ENCODE measurements at places on chromosomes 1 and 21.
A peak's percentile ranks its signal among the peaks of the same experiment; 100 is the strongest.

DNA sequence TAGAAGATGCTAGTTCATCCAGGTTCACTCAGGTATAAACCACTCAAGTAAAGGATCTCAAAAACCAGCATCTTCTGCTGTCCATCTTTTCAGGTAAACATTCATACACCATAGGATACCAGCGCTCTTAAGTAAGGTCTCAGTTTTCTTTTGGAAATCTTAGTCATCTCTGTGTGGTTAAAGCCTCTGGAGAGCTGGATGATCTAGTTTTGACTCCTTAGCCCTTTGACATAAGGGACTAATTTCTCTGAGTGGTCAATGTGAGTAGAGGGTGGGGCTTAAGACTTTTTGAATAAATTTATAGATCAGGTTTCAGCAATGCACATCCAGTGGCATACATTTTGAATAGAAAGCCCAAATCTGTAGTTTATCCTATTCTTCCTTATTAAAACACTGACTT lies 92.3 kb downstream of the CTH start:
- no peak for DNase-seq

GRCh38 chr1:4267381-4268261 lies 367.5 kb upstream of the C1orf174 start:
- DNase-seq, result no peak

DNA sequence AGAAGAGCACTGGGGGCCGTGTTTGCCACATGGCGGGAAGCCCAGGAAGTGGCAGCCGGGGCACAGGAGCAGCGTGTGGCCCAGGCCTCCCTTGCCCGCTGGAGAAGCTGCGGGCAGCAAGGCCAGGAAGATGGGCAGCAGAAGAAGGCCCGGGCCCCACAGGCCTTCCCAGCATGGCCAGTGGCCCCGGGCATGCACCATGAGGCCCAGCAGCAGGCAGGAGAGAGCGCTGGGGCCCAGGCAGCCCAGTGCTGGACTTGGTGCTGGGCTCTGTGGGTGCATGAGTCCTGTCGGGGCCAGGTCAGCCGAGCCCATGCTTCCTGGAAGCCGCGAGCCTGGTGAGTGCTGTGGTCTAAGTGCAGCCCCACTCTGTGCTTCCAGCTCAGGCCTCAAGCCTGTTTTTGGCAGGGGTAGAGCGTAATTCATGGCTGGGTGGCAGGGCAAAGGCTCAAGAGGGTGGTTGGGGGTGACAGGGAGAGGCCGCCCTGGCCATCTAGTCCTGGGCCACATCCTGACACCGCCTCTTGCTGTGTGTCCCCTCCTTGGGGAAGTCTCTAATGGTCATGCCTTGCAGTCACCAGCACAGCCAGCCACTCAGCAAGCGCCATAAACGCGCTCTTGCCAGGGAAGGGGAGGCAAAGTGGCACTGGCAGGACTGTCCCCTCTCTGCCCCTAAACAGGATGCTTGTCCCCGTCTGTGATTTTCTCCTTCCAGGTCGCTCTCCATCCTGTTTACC lies 21.3 kb downstream of the MTHFR start:
- DNase-seq, result no peak

GRCh38 chr1:175508320-175509110 lies 234.9 kb downstream of the TNR start:
- DNase-seq, result no peak

- DNase-seq, result no peak
Observed at GRCh38 chr1:183769956-183770815, 34.7 kb upstream of the RGL1 start.

- no peak for DNase-seq
Observed at GRCh38 chr1:115166531-115167091, 77.3 kb upstream of the TSPAN2 start.

DNA sequence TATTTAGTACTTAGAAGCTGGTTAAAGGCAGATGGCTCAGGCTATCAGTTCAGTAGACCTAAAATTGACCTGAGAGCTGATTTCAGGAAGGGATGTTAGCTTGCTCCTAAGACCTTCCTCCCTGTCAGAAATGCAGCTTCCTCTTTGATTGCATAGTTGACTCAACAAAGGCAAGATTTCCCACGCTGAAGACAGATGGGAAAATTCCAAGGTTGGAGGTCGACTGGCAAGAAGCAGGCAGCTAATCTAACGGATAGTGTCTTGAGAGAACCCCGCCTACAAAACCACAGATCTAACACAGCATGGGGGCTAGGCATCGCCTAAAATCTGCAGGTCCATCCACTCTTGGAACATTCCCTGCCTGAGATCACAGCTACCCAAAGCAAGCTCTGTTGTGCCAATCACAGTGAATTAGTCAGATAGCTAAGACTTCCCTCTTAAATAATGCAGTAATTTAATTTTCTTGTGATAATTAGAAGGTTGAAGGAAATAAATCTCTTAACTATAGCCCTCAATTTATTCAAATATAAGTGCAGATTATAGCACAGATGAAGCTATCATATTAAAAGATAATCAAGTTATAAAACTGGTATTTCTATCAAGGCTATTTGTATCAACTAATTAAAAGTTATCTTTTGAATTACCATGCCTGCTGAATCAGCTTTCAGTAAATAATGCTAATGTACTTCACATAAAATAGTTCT lies 357.8 kb upstream of the SGIP1 start:
- DNase-seq, result no peak

DNA sequence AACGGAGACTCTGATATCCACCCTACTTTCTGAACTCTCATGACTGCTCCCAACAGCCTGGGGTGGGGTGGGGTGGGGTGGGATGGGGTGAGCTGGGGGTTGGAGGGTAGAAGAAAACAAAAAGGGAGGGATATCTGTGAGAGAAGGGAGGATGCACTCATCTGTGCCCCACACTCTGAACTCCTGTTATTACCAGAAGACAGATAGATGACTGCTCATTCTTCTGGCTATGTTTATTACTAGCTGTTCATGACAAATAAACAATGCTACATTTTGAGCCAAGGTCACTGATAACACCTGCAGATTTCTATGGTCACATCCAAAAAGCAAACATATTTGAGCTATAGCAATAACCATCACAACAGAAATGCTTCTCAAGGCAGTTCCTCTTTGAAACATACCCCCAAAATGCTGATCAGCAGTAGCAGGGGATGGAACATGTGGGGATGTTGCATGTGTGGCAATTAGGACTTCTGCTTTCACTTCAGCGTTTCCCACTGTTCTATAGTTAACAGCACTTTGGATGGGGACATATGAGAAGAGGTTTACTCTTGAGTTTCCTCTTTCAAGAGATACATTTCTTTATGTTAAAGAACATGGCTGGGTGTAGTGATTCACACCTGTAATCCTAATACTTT lies 43.3 kb downstream of the GPR3 start:
- no peak for DNase-seq

- DNase-seq, result no peak
Observed at GRCh38 chr21:34953950-34954349, 95.2 kb downstream of the RUNX1 start.

DNA sequence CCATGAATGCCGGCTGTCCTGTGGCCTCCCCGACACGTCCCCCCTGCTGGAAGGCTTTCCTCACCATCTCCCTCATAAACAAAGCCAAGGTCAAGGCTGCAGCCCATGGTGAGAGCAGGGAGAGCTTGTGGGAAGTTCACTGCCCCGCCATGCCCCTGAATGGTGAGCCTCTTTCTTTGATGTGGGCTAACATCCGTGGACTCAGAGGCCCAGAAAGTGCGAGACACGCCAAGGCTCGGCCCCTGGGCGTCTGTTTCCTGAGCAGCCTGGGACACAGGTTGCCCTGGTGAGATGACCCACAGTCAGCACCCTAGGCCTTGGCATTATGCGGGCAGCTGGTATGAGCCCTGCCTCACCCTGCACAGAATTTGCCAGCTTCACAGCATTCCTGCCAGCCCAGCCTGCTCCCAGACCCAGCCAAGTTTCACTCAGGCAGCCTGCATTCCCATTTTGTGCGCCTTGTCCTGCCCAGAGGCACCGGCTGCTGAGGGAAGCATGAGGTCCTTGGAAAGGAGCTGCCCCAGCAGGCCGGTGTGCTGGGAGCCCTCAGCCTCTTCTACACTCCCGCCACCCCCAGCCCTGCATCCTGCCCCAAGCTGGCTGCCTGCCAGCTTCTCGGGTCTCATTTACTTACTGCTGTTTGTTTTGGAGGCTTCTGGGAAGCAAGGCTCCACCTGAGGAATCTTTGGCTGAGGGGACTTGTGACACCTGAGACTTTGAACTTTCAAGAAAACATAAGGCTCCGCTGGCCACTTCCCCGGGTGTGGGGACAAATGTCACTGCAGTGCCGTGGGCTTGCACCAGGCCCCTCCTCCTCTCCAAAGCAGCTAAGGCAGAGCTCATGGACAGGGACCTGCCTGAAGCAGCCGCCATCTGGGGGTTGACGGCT lies 31.9 kb downstream of the NEK2 start:
- peak; percentile 32 for DNase-seq

DNA sequence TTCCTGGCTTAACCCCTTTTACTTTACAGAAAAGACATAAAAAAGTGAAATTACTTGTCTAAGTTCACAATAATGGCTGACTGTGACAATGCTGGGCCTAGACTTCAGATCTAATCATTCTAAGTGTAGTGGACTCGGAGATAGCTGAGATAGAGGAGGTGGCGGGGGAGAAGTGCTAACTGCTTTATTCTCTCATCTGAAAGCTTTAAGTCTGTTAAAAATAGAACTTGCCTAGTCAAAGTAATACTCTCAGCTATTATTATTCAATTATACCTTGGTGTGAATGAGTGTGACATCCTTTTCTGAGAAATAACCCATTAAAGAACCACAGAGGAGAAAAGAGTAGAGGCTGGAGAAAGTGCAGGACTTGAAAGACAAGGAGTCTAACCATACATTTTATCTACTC lies 96.1 kb upstream of the OLIG2 start:
- no peak for DNase-seq

DNA sequence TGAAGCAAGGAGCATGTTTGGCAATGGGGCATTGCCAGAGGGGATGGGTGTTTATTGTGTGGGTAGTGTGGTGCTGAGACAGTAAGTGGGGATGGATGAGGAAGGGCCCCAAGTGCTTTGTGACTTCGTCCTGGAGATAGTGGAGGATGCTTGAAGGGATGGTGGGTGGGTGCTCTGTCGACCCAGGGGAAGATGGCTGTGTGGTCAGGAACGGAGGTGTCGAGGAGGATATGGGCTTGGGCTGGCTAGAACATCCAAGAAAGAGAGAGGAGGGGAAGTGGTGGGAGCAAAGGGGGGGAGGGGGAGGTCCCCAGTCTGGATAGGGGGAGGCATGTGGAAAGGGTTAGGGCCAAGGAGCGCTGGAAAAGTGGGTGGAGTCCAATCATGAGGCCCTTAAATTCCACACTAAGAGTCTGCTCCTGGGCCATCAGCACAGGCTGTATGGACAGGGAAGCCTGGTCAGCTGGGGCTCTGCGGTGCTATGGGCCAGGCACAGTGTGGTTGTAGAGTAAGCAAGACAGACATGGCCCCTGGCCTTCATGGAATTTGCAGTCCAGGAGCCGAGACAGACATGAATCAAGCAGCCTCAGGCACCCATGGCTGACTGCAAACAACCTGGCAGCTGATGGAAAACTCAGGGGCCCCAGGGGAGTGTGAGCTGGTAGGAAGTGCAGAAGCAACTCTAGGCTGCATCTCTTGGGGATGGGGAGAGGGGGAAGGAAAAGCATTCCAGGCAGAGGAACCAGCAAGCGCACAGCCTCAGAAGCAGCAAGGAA lies 36.3 kb downstream of the EDN2 start:
- no peak for DNase-seq

DNA sequence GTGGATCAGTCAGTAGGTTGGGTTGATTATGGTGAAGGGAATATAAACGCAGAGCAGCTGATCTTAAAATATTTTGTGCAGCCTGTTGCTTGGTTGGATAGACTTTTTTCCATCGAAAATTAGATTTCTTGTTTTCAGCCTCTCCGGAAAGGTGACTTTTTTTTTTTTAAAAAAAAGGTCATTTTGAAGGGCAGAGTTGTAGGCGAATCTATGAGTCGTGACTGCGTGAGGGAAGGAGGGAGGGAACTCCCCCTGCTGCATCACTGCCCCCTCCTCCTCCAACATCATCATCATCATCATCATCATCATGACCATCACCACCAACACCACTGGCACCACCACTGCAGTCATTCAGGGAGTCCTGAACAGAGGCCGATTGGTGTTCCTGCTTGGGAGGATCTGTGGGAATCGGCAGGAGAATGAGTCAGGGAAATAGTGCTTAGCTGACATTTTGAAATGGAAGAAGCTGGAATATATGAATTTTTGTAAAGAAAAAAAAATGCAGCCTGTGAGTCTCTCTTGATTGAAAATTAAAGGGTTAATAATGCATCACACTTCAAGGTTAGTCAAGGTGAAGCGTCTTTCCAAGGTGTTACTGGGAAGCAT lies 1.2 kb downstream of the ATP1B1 start:
- peak; percentile 42 for DNase-seq

- no peak for DNase-seq
Observed at GRCh38 chr1:33586795-33587194, 114.3 kb downstream of the ZSCAN20 start.

- no peak for DNase-seq
Observed at GRCh38 chr1:81949421-81949820, 148.7 kb downstream of the ADGRL2 start.

GRCh38 chr1:52352690-52353089 lies 13.3 kb downstream of the CC2D1B start:
- no peak for DNase-seq

DNA sequence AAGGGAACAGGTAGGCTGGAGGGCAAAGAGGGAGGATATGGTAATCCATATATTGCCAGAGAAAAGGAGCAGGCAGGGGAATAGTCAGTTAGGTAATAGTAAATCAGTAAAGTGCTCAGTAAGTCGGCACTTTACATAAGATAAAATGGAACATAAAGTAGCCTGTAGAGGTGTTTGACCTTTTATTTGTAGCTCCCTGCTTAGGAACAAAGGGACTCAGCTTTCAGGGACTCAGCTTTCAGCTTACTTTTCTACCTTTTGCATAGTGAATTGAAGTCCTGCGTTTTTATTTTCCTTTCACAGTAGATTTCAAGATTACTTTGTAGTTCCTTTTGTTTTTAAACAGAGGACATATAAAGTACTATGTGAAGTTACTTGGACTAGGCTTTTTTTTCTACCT lies 87.3 kb downstream of the ITSN1 start:
- no peak for DNase-seq

GRCh38 chr1:86466986-86467385 lies 1.7 kb upstream of the CLCA1 start:
- DNase-seq, result no peak

GRCh38 chr1:24878045-24878444 lies 52.0 kb downstream of the RUNX3 start:
- peak; percentile 12 for DNase-seq

GRCh38 chr1:39397487-39397886 lies 93.9 kb upstream of the BMP8A start:
- no peak for DNase-seq

GRCh38 chr1:156487862-156488261 lies 12.7 kb downstream of the MEF2D start:
- DNase-seq, result peak; percentile 61

All from stimulated activated CD8-positive, alpha-beta memory T cell treated with anti-CD3 and anti-CD28 coated beads, Interleukin-4, amount 100 ng/mL, for 48 hours (primary cell).